ENCODE measurements at places on chromosomes 7 and 10.
A peak's percentile ranks its signal among the peaks of the same experiment; 100 is the strongest.

- DNase-seq, result no peak
These were observed 11.5 kb upstream of the OGA start for GRCh38 chr10:101829561-101830315.

DNA sequence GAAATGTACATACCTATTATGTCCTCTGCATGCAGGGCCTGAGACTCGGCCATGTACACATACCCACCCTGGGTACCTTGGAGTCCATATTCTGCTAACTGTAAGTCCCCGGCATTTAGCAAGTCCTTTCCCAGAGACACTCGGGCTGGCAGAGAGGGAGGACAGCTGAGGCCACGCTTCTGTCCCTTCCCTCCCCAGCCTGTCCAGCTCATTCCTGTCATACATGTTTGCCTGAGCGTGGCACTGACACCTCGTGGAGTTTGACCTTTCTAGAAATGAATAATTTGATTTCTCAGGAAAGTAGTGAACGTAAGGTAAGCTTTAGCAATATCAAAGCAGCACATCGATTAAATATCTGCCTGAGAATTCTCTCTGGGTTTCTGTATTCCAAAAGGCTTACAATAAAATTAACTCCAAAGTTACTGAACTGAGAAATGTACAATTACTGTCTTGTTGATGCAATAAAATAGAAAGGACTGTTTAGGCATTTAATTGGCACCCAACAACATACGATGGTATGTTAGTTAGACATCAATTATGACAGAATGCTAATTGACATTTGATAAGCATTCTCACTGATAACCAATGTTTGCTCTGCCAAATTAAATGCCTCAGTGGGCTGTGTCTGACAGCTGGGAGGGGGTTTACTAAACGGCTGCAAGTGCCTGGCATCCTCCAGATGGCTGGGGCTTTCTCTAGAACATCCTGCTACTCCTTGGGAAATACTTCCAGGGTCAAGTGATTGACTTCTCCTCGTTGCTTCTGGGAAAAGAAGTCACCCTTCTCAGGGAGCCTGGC, 221.2 kb downstream of the CCSER2 start:
- no peak for DNase-seq

DNA sequence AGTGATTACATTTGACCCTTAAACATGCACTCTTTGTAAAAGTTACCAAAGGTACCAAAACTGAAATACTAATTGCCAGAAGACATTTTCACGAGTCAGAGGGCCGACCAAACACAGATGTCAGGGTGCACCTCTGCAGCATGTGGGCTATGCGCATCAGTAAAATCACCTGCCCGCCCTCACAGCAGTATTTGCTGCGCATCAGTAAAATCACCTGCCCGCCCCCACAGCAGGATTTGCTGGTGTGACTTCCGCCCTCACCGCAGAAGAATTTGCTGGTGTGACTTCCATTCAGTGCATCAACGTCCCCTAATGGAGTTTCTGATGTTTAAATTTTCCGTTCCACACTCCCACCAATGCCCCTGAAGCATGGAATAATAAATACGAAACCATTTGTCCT, 202.9 kb downstream of the PTPRN2 start:
- no peak for DNase-seq

DNA sequence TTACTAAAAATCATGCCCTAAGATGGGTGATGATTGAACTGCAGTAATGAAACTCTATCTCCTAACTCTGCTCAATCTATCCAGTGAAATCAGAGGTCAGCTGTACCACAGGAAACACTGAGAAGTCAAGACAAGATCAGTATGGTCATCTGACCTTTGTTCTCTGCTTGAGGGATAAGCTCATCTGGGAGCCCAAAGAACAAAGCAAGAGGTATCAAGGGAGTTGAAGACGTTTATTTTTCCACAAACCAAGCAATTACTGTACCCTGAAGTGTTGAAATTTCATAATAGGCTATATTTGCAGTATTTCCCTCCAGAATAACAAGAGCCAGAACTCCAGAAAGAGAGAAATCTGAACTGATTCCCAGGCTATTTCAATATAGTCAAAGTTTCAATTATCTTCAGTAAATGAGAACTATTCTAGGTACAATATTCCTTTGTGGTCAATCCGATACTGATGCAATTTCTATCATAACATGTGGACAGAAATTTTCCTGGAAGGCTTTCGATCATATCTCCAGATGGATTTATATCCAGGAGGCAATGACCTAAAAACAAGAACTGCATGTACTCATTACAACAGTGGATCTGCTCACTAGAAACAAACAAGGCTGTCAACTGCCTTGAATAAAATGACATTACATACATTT, 345.3 kb downstream of the TNS3 start:
- DNase-seq, result no peak

GRCh38 chr7:1794888-1795542, 124.9 kb downstream of the ELFN1 start:
- no peak for DNase-seq

DNA sequence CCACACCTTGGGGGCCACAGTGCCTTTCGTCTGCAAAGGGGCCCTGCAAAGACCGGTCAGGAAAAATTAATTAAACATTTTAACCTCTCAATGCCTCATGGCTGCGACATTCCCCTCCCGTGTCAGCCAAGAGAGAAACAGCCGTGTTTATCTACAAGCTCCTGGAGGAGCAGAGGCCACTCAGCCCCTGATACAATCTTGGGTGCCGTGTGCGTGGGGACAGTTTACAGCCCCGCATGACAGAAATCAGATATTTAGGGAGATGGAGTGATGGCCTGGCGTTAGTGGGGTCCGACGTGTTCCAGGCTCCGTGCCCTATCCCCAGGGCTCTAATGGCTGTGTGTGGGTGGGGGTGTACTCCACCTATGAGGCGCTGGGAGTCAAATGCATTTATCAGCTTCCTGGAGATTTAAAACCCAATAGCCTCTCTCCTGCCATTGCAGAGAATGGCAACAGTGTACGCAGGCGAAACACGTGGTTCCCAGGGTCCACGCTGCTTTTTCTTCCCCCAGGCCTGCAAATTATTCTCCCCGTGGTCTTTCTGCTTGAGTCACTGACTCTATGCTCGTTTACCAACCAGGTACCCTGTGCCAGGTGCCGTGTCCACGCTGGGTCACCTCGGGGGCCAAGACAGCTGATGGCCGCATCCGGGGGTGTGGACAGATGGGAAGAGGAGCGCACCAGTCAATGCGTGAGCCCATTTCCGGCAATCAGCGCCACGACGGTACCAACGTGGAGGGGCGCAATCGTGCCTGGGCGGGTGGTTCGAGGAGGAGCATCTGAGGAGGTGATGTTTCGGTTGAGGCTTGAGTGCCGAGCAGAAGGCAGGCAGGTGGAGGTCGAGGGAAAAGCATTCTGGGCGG, 26.6 kb upstream of the PSMG3 start:
- DNase-seq, result no peak

DNA sequence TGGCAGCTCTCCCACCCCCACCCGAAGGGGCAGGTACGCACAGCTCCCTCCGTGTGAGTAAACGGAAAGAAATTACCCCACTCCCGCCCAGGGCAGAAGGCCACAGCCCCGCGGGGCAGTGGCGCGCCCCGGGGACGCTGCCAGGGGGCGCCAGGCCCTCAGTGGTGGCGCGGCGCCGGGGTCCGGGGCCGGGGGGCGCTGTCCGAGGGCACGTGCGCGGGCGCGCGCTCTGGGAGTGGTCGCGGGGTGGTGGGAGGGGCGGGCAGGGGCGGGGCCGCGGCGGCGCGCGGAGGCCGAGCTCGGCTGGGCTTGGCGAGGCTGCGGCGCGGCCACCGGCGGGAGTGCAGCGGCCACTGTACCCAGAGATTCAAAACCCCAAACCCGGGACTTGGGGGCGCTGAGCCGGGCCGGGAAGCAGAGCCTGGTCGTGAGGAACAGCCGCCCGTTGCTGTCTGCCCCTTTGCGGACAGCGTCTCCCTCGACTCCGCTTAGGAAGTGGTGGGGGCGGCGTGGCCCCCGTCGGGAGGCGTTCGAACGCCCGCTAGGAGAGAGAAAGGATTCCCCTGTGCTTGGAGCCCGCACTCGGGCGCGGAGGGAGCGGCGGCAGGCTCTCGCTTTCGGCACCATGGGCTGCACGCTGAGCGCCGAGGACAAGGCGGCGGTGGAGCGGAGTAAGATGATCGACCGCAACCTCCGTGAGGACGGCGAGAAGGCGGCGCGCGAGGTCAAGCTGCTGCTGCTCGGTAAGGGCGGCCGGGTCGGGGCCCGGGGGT, at the start of gene GNAI1:
GNAI1 (plus strand) TSS at position 296 of the 773 bp plus-strand sequence; CDS start at position 626, 330 bp downstream.
- peak; percentile 76 for DNase-seq

DNA sequence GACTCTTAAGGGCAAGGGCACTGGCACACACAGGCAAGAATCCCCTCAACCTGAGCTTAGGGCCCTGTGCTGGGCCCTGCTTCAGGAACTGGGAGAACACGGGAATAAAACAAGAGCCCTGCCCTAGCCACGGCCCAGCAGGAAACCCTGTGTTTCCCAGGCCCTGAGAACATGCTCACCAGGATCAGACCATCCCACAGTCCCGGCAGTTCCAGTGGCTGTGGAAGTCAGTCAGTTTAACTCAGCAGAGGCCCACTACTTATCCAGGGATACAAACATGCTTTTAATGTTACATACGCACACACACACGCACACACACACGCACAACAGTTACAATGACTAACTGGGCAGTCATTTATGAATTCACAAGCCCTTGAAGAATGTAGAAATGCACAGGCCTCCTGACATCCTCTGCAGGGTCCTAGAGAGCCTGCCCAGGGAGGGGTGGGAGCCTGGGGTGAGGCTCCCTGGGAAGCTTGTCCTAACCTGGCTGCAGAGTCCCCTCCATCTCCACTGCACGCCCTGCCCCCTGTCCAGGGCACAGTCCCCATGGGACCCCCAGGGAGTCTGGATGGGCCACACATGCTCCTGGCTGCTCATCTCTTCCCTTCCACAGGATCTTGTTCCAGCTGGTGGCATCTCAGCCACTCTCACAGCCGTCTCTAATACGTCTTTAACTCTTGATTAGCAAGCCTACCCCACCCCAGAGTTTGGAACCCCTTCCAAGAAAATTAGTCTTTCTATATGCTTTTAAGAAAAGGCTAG, 97.6 kb downstream of the TCERG1L start:
- DNase-seq, result peak; percentile 60

GRCh38 chr10:121032460-121032859, 181.3 kb downstream of the WDR11 start:
- no peak for DNase-seq
